Epithelial cell of prostate (primary cell): ENCODE measurements at places on chromosomes 6 and 20.

GRCh38 chr6:132354517-132355167 is 46.6 kb downstream of the MOXD1 start:
- DNase-seq: no peak

DNA sequence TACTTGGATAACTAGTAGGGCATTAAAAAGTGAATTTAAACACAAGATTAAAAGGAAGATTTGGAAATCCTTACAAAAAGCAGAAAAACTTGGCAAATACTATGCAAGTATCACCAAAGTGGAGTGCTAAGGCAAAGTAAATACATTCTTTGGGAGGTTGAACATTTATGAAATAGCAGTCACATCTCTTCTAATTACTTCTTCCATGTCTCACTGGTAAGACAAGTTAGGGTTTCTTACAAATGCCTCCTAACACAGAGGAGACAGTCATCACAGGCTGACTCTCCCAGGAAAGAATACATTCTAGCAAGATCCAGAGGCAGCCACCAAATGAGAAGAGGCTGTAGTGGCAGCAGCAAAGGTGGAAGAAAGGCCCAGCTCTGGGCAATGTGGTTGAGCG is 298.2 kb downstream of the BTBD9 start:
- DNase-seq: no peak

GRCh38 chr6:29926413-29927274 is 15.7 kb upstream of the HLA-A start:
- no peak for DNase-seq

- DNase-seq: peak; percentile 77
These were observed 363.2 kb upstream of the MARCKS start for GRCh38 chr6:113493991-113494390.

DNA sequence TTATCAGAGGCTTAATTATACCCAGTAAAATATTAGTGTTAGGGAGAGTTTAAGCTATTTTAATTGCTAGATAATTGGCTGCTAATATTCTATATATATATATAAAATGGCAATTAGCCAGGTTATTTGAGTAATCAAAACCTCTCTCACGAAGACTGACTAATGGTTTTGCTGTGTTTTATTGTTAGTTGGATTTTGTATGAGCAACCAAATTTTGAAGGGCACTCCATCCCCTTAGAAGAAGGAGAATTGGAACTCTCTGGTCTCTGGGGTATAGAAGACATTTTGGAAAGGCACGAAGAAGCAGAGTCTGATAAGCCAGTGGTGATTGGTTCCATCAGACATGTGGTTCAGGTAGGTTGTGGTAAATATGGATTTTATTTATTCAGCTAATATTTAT is 102.2 kb downstream of the RTN4IP1 start:
- no peak for DNase-seq

DNA sequence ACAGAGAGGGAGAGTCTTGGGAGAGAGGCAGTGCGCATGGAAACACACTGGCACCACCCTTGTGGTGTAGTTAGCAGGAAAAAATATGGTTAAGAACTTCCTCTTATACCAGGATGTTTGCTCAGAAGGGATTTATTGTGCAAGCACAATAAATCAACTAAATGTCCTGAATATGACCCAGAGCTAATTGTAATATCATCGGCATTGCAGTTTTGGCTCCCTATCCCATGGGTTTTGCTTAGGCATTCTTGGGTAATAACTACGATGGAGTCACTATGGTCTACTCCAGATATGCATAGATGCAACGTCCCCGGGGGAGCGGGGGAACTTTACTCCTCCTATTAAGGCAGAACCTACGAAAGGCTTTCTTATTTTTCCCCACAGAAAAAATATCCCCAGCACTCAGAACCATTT is 751.6 kb downstream of the EYS start:
- no peak for DNase-seq

DNA sequence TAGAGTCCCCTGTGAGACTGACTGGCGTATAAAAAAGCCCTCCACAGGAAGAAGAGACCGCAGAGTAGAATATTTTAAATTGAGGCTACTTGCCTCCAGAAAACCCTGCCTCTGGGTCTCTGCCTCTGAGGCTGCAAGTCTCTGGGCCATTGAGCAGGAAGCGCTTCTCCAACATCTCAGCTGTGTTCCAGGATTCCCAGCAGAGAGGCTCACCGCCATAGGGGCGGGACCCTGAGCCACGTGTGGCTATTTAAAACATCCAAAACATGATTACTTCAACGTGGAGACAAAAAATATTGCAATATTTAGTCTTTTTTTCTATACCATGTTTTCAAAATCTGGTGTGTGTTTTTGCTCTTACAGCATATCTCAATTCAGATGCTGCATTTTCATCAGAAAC is 59.4 kb downstream of the GNAS-AS1 start:
- no peak for DNase-seq

- DNase-seq: no peak
These were observed 357.5 kb downstream of the ZFAND3 start for GRCh38 chr6:38176797-38177751.

- no peak for DNase-seq
These were observed 631 bp upstream of the PABPC1L start for GRCh38 chr20:44908987-44909871.

- no peak for DNase-seq
These were observed 140.3 kb downstream of the CDC5L start for GRCh38 chr6:44527583-44528369.

- no peak for DNase-seq
These were observed 15.2 kb upstream of the AMD1 start for GRCh38 chr6:110859335-110859792.

- DNase-seq: no peak
These were observed 28.8 kb downstream of the FERMT1 start for GRCh38 chr20:6094063-6094462.

DNA sequence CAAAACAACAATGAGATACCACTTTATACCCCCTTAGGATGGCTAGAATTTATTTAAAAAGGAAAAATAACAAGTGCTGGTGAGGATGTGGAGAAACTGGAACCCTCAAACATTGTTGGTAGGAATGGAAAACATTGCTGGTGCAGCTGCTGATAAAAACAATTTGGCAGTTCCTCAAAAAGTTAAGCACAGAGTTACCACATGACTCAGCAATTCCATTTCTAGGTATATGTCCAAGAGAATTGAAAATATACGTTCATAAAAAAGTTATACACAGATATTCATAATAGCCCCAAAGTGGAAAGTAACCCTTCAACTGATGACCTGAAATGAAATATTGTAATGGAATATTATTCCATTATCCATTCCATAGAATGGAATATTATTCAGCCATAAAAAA is 55.0 kb downstream of the CD83 start:
- no peak for DNase-seq

DNA sequence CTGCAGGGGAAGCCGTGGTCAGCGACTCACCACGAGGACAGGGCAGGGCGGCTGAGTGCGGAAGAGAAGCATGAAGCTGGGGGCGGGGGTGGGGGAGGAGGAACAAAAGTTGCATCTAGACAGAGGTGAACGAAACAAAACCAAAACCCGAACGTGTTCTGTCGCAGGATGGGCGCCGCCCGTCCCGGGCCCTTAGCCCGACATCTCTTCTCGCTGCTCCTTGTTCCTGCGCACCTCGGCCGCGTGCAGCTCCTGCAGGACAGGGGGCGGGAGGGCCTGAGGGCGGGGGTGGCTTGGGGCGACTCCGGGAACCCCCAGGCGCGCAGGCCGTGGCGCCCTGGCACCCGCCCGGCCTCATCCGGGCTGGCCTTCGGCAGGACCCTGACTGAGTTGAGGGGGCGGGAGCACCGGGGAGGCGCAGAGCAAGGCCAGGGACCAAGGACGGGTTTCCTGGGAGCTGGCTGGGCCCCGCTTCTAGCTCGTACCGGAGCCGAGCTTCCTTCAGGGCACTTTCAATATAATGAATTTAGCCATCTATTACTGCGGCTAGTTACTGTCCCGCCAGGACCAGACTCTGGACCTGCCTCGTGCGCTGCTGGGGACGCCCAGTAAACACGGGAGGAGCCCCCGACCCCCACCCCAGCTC is 12.0 kb downstream of the STMN3 start:
- DNase-seq: no peak

DNA sequence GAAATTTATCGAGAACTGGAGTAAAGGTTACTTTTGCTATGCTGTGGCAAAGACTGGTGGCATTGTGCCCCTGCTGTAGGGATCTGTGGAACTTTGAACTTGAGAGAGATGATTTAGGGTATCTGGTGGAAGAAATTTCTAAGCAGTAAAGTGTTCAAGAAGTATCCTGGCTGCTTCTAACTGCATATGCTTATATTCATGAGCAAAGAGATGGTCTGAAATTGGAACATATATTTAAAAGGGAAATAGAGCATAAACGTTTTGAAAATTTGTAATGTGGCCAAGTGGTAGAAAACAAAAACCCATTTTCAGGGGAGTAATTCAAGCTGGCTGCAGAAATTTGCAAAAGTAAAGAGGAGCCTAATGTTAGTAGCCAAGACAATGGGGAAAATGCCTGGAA is 12.3 kb upstream of the UFL1 start:
- DNase-seq: no peak

DNA sequence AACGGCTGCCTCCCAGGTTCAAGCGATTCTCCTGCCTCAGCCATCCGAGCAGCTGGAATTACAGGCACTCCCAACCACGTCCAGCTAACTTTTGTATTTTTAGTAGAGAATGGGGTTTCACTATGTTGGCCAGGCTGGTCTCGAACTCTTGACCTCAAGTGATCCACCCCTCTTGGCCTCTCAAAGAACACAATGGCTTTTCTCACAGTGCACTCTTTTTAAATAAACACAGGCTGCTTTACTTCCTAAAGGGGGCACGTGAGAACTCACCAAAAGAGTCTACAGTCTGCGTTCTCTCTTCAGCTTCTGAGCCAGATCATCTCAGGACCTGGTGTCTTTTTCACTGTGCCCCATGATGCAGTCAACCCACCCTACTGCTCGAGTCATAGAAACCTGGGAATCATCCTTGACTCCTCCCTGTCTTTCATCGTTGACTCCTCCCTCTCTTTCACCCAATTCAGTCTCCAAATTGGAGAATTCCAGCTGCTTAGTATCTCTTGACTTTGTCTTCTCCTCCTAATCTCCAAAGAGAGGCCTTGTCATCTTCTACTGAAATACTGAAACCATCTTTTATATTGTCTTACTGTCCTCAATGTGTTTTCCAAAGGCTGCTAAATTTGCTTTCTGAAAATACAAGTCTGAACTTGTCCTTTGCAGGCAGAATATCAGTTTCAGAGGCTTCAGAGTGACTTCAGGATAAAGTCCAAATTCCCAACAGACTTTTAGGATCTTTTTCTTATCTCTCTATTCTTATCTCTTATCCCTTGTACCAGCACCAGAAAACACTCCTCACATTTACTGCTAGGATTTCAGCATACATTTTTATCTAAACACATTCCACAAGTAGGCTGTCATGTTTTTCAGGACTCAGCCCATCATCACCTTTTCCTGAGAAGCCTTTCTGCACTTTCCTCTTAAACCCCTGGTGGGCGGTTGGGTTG is 323.4 kb downstream of the SYNE1 start:
- DNase-seq: no peak

DNA sequence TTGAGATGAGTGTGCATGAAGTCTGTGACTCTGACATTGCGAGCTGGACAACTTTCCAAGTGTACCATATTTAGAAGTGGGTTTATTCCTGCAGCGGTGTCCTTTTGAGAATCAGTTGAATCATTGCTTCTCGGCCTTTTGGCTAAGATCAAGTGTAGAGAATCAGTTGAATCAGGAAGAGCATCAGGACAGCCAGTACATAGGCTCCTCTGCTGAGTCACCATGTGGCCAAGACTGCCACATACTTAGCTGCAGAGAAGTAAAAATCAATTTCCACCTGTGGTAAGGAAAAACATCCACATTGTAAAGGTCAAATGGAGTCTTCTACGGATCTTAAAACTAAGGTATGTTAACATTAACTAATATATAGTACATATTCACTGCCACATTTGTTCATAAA is 428.4 kb upstream of the MARCKS start:
- no peak for DNase-seq

DNA sequence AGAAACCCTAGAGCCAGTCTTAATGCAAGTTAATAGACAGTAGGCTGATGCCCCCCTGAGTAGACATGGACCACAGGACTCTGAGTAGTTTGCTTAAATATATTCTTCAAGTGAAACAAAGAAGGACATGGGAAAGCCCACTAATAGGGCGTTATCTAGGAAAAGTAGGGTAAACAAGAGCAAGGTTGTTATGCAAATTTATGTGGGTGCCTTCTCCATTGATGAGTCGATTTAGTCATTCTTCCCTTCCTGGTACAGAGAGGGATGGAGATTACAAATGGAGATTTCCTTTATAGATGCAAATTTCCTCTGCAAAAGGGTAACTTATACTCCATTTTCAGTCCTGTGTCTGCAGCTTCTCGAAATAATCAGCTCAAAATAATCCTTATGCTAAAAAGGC is 262.0 kb downstream of the CD83 start:
- DNase-seq: no peak

DNA sequence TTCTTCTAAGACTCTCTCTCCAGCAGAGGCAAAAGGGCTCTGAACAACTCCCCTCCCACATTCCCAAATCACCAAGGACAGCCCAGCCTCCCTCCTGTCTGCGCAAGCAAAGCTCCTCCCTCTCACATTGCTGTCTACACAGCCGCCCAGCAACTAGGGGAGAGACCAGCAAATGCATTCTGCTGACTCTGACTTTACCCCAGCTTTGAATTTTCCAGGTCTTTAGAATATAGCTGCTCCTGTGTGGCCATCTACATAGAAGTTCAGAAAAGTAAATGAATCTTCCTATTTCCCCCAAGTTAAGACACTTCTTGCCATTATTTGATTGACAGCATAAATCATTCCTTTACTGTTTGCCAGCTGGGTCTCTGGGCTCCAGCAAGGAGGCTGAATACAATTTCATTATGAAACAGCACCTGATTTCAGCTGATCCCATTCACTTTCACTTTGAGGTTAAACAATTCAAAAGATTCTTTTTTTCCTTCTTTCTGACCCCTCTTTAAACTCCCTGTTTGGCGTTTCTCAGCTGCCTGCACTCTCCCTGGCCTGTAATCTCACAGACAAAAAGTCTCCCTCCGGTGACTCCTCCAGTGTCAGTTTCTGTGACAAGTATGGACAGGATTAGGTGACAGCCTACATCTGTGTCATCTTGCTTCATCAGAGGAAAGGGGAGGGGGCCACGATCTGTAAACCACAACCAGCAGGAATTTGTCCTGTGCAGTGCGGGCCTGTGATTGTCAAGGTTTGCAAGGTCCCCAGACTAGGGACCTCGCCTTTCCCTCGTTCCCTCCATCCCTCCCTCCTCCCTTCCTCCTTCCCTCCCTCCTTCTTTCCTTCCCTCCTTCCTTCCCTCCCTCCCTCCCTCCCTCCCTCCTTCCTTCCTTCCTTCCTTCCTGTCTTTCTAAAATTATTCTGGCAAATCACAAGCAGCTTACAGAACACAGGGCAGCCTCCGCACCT is 205.6 kb upstream of the RIN2 start:
- DNase-seq: peak; percentile 18

DNA sequence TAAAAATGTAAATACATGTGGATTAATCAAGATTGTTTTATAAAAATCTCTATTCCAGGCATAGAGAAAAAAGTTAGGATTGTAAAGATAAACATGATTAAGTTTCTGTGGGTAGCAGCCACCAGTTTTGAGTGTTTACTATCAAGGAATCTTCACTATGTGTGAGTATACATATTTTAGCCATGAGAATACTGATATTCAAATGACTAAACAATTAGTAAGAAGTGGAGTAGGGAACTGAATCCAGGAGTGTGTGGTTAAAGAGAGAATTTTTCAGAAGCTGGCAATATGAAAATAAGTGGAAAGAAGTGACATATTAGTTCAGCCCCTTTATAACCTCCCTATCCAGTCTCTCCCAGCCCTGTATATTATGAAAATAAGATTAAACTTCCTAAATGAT is 10.3 kb downstream of the ELOVL2 start:
- no peak for DNase-seq
